ENCODE measurements at places on chromosomes 12 and 14. TPM values are rescaled to one million over a fixed set of nuclear protein-coding genes. Genes with fewer than 3 reads are reported as not detected.
A peak's percentile ranks its signal among the peaks of the same experiment; 100 is the strongest.

DNA sequence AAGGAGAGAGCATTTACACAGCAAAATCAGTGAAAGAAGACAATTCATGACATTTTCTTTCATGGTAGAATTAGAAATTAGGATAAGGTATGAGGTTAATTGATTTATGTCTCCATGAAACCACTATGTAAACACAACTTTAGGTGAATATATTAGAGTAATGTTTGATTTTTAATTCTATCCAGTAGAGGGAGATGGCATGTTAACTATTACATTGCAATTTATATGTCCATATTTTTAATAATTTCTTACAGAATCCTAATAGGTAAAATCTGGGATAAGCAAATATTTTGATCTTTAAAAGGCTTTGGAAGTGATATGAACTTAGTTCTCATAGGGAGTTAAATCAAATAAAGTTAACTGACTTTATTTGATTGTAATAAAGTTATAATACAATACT lies 373.4 kb upstream of the PDE3A start:
- no peak for DNase-seq
- H3K4me1 ChIP-seq: no peaks in the 10 kb centered on the region
- no peaks in the 10 kb centered on the region for H3K36me3 ChIP-seq
- no peaks in the 10 kb centered on the region for H3K27me3 ChIP-seq
- no peak overlapping the region for H3K4me3 ChIP-seq

GRCh38 chr12:663293-663871 lies at the start of gene NINJ2:
NINJ2 (minus strand) TSS chr12:663445; CDS start chr12:663360, 85 bp downstream.
- H3K4me1 ChIP-seq: no peaks in the 10 kb centered on the region
- no peak within 1 kb of the TSS for H3K27ac ChIP-seq
- H3K36me3 ChIP-seq: no peaks in the 10 kb centered on the region
- no peak within 1 kb of the TSS for H3K4me3 ChIP-seq
- DNase-seq: peak; percentile 33

GRCh38 chr14:56703947-56704346 lies 106.3 kb downstream of the OTX2 start:
- H3K27ac ChIP-seq: no peak overlapping the region
- no peaks in the 10 kb centered on the region for H3K36me3 ChIP-seq
- no peaks in the 10 kb centered on the region for H3K27me3 ChIP-seq
- DNase-seq: no peak
- H3K4me1 ChIP-seq: no peaks in the 10 kb centered on the region

DNA sequence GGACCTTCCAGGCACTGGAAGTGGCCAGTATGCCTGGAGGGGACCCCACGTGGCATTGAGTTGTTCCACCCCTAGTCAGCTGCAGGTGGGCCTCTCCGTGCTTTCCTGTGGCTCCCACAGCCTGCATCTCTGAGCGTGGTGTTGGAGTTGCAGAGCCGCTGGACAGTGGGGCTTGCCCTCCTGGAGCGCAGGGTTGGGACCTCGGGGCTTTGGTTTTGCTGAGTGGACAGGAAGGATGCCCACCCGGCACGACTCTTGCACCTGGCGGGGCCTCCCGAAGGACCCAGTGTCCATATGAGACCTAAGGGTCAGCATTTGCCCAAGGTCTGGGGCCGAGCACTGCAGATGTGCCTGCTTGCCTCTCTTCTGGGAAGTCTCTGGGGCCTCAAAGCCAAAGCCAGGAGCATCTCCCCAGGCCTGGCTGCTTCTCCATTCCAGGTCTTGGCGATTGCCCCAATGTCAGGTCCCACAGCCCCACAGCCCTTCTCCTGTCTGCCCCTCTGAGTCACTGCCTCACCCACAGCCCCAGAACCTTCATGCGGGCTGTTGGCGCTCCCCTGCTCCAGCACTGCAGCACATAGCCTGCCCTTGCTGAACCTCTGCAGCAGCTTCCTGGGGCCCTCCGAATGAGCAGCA lies 1.5 kb downstream of the PACS2 start:
- DNase-seq: no peak
- H3K36me3 ChIP-seq: no peaks in the 10 kb centered on the region
- no peaks in the 10 kb centered on the region for H3K27me3 ChIP-seq
- H3K4me1 ChIP-seq: peaks cover 6% of the 10 kb centered on the region

- peaks cover 22% of the 10 kb centered on the region for H3K4me1 ChIP-seq
- H3K36me3 ChIP-seq: no peaks in the 10 kb centered on the region
- peak; percentile 97 for DNase-seq
- peak overlapping the region; percentile 88 for H3K27ac ChIP-seq
- no peak overlapping the region for H3K4me3 ChIP-seq
These were observed 21.1 kb upstream of the LGALS3 start for GRCh38 chr14:55107766-55108554.

GRCh38 chr14:51616724-51617409 lies 34.8 kb upstream of the FRMD6 start:
- DNase-seq: peak; percentile 17
- no peaks in the 10 kb centered on the region for H3K27me3 ChIP-seq
- H3K4me3 ChIP-seq: no peak overlapping the region
- peaks cover 2% of the 10 kb centered on the region for H3K4me1 ChIP-seq
- H3K27ac ChIP-seq: no peak overlapping the region

DNA sequence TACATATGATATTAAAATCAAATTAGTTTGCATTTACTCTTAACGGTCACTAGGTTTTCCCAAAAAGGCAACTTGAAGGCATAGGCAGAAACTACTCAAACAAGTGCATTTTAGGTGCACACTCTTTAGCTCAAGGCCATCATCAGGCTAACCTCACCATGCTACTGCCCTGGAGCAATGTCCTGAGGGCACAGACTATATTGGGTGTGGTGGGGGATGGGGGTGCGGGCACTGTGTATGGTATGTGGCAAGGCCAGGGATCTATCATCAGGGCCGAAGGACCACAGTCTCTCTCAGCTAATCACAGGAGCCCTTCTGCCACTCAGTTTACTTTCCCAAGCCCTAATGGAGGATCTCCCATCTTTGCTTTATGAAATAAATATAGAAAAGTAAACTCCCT lies 51.9 kb downstream of the SH2B3 start:
- no peak for DNase-seq
- no peak overlapping the region for H3K4me3 ChIP-seq
- H3K36me3 ChIP-seq: peaks cover 36% of the 10 kb centered on the region
- no peaks in the 10 kb centered on the region for H3K27me3 ChIP-seq
- H3K27ac ChIP-seq: no peak overlapping the region
- peaks cover 2% of the 10 kb centered on the region for H3K4me1 ChIP-seq

GRCh38 chr14:34160619-34161018 lies 209.7 kb upstream of the EGLN3 start:
- H3K4me1 ChIP-seq: no peaks in the 10 kb centered on the region
- no peak overlapping the region for H3K27ac ChIP-seq
- H3K4me3 ChIP-seq: no peak overlapping the region

- no peaks in the 10 kb centered on the region for H3K27me3 ChIP-seq
These were observed 958.5 kb upstream of the SEL1L start for GRCh38 chr14:82492157-82492556.

GRCh38 chr12:694734-695503 lies 31.7 kb upstream of the NINJ2 start:
- no peaks in the 10 kb centered on the region for H3K4me1 ChIP-seq
- H3K36me3 ChIP-seq: no peaks in the 10 kb centered on the region
- no peak overlapping the region for H3K4me3 ChIP-seq

DNA sequence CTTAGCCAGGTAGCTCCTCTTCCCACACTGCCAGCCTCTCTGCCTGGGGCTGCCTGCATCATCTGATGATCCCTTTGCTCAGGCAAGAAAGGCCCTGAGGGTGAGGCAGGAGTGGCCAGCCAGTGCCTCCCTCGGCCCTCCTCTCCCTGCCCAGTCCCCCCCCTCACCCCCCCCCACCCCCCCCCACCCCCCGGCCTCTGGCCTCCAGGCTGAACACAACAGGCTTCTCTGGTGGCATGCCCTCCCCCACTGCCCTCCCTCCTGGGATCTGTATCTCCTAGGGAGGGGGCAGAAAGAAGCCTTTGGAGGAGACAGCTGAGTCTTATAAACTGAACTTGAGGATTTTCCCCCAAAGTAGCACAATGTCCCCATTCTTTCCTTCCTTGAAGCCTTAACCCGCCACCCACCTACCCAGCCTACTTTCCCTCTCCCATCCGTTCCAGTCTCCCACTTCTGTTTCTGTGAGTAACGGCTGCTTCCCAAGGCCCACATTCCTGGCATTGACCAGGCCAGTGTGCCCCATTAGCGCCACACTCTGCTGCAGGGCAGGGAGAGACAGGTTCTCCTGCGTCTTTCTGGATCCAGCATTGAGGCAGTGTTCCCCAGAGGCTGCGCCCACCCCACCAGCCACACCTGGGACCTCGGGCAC lies 82.1 kb downstream of the B4GALNT3 start:
- peak; percentile 60 for DNase-seq
- no peaks in the 10 kb centered on the region for H3K36me3 ChIP-seq
- no peaks in the 10 kb centered on the region for H3K4me1 ChIP-seq
- no peaks in the 10 kb centered on the region for H3K27me3 ChIP-seq
- no peak overlapping the region for H3K27ac ChIP-seq

GRCh38 chr12:88433997-88434703 lies 146.1 kb downstream of the KITLG start:
- H3K36me3 ChIP-seq: no peaks in the 10 kb centered on the region
- H3K4me3 ChIP-seq: no peak overlapping the region
- H3K27ac ChIP-seq: no peak overlapping the region
- no peak for DNase-seq
- H3K27me3 ChIP-seq: no peaks in the 10 kb centered on the region

- H3K27me3 ChIP-seq: no peaks in the 10 kb centered on the region
- no peak overlapping the region for H3K27ac ChIP-seq
- no peaks in the 10 kb centered on the region for H3K4me1 ChIP-seq
- no peaks in the 10 kb centered on the region for H3K36me3 ChIP-seq
- no peak overlapping the region for H3K4me3 ChIP-seq
These were observed 54.9 kb downstream of the IRAK3 start for GRCh38 chr12:66243911-66244310.

GRCh38 chr12:7695237-7695560 lies 376 bp downstream of the GDF3 start:
- H3K36me3 ChIP-seq: no peaks in the 10 kb centered on the region
- no peak overlapping the region for H3K4me3 ChIP-seq
- H3K27me3 ChIP-seq: no peaks in the 10 kb centered on the region
- DNase-seq: no peak
- H3K4me1 ChIP-seq: no peaks in the 10 kb centered on the region

DNA sequence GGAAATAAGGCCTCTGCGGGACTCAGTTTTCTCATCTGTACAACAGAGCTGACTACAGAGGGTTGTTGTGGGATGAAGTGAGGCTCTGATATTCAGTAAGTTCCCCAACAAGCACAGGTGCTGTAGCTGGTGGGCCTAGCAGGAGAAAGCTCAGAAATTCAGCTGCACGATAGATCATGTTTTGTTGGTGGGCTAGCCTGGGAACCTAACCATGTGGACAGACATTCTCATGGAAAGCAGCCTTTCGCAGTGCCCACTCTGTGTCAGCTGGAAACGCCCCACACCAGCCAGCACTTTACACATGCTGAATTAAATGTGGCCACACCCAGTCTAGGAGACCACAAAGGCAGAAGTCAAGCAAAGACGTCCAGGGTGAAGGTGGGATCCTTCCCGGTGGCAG lies 16.1 kb downstream of the PITPNM2 start:
- no peak overlapping the region for H3K4me3 ChIP-seq
- no peaks in the 10 kb centered on the region for H3K4me1 ChIP-seq
- H3K27ac ChIP-seq: peak overlapping the region; percentile 54
- H3K36me3 ChIP-seq: no peaks in the 10 kb centered on the region
- no peak for DNase-seq
- no peaks in the 10 kb centered on the region for H3K27me3 ChIP-seq

- no peaks in the 10 kb centered on the region for H3K4me1 ChIP-seq
- H3K27me3 ChIP-seq: no peaks in the 10 kb centered on the region
- no peak overlapping the region for H3K4me3 ChIP-seq
- H3K36me3 ChIP-seq: no peaks in the 10 kb centered on the region
- no peak overlapping the region for H3K27ac ChIP-seq
- no peak for DNase-seq
These were observed 180.4 kb upstream of the ATP2B1 start for GRCh38 chr12:89889062-89889461.

GRCh38 chr12:105347499-105347898 lies 17.0 kb downstream of the C12orf75 start:
- no peak for DNase-seq
- no peaks in the 10 kb centered on the region for H3K27me3 ChIP-seq
- no peak overlapping the region for H3K27ac ChIP-seq

DNA sequence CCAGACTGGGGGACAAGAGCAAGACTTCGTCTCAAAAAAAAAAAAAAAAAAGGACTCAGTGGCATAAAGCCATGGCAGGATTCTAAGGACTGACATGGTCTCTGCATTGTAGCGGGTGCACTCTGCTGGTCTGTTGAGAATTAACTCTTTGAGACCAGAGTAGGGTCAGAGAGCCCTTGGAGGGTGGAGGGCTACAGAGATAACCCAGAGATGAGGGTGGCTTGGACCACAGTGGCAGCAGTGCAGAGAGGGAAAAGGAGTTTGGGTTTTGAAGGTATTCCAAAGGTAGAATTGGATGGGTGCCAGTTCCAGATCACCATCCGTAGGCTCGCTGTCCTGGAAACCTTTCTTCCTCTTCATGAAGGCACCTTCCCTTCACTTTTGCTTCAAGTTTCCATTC lies 14.3 kb upstream of the DYNC1H1 start:
- DNase-seq: peak; percentile 30
- no peaks in the 10 kb centered on the region for H3K27me3 ChIP-seq
- no peak overlapping the region for H3K4me3 ChIP-seq
- H3K4me1 ChIP-seq: no peaks in the 10 kb centered on the region
- H3K36me3 ChIP-seq: no peaks in the 10 kb centered on the region

- H3K4me3 ChIP-seq: no peak overlapping the region
- H3K27ac ChIP-seq: no peak overlapping the region
- no peak for DNase-seq
- no peaks in the 10 kb centered on the region for H3K36me3 ChIP-seq
- no peaks in the 10 kb centered on the region for H3K27me3 ChIP-seq
These were observed 97.1 kb upstream of the PLEKHG7 start for GRCh38 chr12:92605621-92606170.

- no peak overlapping the region for H3K4me3 ChIP-seq
- no peak overlapping the region for H3K27ac ChIP-seq
- no peaks in the 10 kb centered on the region for H3K36me3 ChIP-seq
- no peaks in the 10 kb centered on the region for H3K4me1 ChIP-seq
- H3K27me3 ChIP-seq: no peaks in the 10 kb centered on the region
- DNase-seq: no peak
These were observed 65.3 kb upstream of the TRAF3 start for GRCh38 chr14:102711946-102712345.

DNA sequence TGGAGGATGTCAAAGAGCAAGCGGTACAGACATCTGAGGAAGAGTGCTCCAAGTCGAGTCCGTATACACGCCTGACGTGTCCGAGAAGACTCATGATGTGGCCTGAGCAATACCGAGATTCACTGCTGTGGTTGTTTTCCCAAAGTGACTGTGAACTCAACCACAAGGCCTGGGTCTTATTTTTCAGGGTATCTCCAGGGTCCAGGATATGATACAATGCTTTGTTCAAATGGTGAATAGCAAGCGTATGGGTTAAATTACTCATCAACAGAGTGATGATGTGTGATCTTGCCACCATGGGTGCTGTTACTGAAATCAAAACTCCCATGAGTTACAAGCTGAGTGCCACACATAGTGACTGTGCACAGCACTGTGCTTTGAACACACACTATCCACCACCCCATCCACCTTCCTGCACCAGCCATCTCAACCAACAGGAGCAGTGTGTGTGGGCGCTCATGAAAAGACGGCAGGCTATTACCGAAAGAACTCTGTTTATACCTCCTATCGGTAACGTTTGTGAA lies 109.6 kb downstream of the BCAT1 start:
- no peak for DNase-seq
- no peaks in the 10 kb centered on the region for H3K4me1 ChIP-seq
- no peak overlapping the region for H3K4me3 ChIP-seq
- no peak overlapping the region for H3K27ac ChIP-seq
- no peaks in the 10 kb centered on the region for H3K27me3 ChIP-seq

AGAP2 gene
- 3.7 TPM for total RNA-seq

SLC17A8 gene
- 0.16 TPM for total RNA-seq

KRT76 gene
- total RNA-seq: not detected

POU6F1 gene
- total RNA-seq: 20.0 TPM

NAV3 gene
- 4.5 TPM for total RNA-seq

WNT5B gene
- 4.8 TPM for total RNA-seq

KIF26A gene
- total RNA-seq: 12.3 TPM

TMEM63C gene
- total RNA-seq: 1.9 TPM

KCNJ8 gene
- total RNA-seq: 13.1 TPM

Data from kidney (tissue), 22 donors.